Skeletal muscle cell (primary cell): ENCODE measurements at places on chromosomes 2 and 18.

GRCh38 chr18:6627645-6628044 is 101.9 kb upstream of the ARHGAP28 start:
- peak; percentile 47 for DNase-seq

GRCh38 chr2:28567061-28567471 is 71.2 kb downstream of the PLB1 start:
- DNase-seq = no peak

GRCh38 chr2:162457046-162457445 is 113.1 kb downstream of the GCA start:
- no peak for DNase-seq

DNA sequence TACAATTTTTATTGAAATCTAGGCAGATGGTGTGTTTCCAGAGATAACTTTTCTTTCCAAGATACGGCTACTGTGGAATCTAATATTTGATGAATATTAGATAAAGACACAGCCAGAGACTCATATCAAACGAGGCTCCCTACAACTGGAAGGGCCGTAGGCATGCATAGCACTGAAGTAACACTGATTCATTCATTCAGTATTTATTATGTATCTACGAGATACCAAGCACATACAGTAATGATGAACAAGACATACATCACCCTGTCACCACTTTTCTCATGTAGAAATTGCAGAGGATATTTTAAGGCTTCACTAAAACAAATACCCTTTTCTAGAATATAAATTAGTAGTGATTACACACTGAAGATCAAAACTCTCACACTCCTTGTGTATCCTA is 74.5 kb downstream of the KCTD18 start:
- DNase-seq = peak; percentile 52

DNA sequence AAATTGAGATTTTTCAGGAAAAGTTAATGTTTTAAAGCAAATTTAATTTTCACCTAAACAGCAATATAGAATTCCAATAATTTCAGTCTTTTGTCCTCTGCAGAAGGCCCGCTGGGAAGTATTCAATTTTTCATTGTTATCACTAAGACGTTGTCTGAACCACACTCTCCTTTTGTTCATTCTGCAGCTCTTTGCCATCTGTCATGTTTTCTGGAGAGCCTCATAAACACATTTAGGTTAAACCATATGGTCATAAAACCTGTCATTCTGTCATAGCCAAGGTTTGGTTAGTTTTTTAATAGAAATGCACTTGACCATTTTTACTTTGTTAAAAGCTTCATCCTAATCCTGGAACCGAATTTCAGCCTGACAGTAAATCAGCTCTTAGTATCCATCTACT is 54.0 kb upstream of the PGAP1 start:
- no peak for DNase-seq

DNA sequence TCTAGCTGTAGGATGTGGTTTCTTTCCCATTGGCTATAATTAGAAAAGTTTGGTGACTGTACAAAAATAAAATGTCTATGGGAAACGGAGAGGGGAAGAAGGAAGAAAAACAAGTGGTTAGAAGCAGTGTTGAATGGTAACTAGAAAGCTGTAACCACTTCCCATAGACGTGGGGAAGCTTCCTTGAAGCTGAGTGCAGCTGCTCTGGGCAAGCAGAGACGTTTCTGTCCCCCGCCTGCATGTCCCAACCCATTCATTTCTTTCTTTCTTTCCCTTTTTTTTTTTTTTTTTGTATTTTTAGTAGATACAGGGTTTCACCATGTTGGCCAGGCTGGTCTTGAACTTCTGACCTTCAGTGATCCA is 367.8 kb upstream of the HS6ST1 start:
- DNase-seq = no peak

DNA sequence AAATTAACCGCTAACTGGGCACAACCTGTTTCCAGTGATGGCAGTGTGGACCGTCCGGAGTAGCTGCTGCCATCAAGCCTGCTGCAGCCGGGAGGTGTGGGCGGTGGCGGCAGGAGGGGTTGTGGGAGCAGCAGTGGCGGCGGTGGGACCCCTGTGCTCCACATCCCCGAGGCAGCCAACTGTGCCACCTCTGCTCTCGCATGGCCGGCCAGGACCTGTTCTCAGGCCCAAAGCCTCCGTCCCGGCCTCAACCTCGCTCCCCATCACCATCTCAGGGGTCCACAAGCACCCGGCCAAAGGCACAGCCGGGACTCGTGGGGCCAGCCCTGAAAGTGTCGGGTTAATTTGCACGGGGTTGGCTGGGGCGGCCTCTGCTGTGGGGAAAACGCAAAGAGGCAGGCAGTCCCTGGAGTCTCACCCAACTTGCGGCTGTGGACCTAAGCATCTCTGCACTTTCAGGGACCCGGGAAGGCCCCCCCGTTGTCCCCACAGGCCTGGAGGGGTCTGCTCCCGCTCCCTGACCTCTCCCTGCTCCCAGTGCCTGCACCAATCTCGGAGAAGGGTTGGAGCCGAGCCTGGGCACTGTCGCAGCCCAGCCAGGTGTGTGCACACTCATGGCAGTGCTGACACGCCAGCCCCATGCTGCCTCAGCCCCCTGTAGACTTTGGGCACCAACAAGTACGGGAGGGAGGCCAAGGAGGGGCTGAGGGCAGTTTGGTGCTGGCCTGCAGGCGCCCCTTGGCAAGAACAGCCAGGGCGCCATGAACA is 44.4 kb upstream of the PEX13 start:
- no peak for DNase-seq

DNA sequence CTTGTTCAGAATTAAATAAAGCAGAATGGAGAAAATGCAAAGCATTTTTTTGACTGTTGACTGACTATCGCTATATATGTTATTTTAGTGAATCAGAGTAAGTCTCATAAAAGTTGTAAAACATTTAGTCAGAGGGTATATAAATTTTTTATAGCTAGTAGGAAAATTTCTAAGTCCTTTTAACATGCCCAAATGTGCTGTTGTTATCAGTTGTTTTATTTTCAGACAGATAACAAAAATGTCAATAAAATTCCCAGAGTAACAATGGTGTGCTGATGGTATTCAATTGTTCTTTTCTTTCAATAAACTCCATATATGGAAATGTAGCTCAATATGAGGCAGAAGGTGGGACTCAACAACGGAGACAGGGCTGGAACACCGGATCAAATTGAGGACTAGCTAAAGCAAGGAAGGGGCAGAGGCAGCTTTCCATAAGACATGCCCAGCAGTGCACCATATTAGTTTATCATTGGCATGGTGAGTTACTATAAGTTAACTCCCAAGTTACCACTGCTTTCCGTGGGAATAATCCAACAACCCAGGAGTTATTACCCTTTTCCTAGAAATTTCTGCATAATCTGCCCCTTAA is 26.6 kb downstream of the GULP1 start:
- no peak for DNase-seq

DNA sequence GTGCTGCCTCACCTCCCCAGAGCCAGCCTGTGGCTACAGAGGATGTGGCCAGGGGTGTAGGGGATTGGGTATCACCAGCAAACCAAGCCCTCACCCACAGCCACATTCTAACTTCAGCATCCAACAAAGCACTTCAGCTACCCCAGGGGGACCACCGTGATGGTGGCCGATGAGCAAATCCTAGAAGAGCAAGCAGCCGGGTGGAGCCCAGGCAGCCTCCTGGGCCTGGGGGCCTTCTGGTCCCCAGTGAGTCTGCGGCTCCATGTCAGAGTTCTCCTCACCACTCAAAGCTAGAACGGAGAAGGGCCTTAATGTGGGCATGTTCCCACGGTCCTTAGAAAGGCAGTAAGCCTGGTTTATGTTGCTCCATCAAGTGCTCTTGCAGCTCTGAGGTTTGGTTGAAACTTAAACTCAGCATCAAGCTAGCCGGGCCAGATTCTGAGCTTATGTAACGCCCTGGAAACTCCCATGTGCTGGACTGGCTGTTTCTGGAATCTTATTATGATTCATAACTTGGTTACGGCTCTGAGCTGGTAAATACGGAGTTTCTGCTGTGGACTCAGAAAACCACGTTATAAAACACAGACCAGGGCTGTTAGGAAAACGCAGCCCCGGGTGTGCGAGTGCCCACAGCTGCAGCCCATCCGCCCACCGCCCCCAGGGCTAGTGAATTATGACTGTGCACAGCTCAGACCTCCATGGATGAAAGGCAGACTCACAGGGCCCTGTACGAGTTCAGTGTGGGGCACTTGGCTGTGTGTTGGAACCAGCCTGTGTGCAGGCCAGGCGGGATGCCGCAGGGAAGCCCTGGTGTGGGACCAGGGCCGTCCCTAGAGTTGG is 99.8 kb downstream of the SEPTIN10 start:
- DNase-seq = peak; percentile 71

DNA sequence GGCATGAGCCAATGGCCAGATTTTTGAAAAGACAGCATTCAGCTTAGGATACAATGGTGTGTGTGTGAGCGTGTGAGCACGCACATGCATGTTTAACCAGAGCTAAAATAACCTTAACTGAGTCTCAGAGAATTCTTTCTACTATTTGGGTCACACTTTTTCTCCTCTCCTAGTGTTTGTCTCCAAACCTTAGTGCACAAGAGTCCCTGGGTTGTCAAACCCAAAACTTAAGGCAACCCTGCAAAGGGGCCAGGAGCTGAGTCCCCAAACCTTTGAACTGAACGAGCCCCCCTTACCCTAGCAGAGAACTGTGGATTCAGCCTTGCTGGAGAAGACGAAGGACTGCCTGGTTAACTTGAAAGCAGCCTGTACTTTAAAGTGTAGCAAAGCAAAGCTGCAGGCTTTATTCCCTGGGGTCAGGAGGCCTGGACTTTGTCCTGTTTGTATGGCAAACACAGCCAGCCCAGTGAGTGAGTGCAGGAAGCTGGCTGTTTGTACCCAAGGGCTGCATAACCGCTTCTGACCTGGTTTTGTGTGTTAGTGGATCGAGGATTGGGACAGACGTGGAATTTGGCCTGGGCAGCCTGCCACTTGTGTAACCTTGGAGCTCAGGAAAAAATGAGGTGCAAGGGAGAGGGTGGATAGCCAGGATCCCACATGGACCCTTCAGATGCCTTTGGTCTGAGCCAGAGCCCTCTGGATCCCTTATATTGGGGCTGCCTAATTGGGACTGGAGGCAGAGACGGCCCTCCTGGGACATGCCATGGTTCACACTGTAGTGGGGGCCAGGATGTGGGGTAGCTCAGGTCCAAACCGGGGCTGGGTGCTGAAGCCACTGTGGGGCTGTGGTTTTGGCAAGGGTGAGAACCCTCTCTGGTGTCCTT is 6.4 kb upstream of the PSMD1 start:
- no peak for DNase-seq

DNA sequence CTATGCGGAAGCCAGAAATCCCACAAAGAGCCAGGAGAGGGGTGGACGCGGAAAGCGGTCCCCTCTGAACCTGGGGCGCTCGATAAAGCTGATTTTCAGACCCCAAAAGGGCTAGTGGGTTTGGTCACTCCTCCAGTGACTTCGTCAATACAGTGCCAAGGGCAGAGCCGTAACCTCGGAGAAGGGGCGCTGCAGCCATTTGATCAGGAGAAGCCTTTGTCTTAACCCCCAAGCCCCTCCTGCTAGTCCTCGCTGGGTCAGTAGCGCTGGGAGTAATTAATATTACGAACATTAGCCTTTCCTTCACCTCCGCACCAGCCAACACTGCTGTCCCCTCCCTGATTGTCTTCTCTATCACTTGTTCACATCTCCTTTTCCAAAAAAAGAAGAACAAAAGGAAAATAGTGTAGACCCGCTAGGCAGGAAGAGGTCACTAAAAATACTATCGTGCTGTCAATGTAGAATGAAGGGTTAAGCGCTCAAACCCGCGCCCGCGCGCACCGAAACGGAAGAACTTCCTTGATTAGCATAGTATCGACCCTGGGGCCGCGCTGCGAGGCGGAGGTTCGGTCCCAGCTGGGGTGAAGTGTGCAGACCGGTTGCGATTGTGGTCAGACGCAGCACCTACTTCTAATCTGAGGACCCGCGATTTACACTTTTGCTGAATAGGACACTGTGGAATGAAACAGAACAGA is 63.2 kb upstream of the MAPRE2 start:
- no peak for DNase-seq

DNA sequence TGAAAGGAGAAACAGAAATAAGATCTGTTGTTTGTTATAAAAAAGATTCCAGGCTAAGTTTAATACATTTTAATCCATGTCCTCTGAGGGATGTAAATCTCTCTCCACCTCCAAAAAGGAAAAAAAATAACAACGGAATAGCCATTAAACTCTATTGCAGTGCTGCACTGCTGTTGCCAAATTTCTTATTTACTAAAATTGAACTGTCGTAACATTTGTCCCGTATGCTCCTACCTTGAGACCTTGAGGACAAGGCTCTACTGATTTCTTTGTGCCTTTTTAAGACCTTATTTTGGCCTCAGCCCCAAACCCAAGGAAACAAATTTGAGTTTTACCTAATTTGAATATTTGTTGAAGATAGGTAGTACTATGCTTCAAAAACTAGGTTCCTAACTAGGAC is 56.4 kb downstream of the FRZB start:
- DNase-seq = no peak

- DNase-seq = no peak
Observed at GRCh38 chr2:42954227-42954962, 162.0 kb upstream of the HAAO start.

- DNase-seq = no peak
Observed at GRCh38 chr2:9052821-9053533, 49.5 kb upstream of the MBOAT2 start.

DNA sequence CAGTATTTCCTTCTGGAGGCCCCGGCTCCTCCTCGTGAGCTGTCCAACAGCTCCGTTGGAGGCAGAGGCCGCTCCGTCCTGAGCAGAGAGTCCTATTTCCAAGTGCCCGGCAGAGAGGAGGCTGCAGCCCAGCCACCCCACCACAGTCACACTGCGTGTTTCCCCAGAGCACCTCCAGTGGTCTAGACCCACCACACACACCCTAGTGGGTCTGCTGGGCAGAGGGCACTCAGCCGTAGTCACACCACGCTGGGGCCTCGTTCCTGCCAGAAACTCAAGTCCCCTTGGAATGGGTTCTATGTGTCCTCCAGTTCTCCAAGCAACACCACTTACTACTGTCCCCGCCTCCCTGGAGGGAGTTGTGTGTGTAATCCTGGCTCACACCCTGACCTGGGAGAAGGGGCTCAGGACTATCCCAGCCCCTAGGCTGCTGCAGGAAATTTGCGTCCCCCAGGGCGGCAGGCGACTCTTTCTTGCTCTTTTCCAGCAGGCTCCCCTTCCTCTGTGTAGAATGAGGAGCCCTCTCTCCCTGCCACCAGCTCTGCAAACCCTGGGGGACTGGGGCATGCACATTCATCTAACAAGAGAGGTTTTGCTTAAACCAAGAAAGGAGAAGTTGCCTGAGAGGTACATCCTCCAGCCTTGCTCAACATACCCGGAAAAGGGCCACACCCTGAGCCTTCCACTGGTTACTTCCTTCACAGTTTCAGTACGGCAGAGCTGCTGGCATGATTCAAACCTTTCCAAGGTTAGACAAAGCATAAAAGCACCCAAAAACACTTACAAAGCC is 114.1 kb downstream of the NDUFA10 start:
- no peak for DNase-seq

- DNase-seq = no peak
Observed at GRCh38 chr2:169073211-169073962, 4.0 kb downstream of the DHRS9 start.
